ENCODE measurements at places on chromosomes 4 and X.

DNA sequence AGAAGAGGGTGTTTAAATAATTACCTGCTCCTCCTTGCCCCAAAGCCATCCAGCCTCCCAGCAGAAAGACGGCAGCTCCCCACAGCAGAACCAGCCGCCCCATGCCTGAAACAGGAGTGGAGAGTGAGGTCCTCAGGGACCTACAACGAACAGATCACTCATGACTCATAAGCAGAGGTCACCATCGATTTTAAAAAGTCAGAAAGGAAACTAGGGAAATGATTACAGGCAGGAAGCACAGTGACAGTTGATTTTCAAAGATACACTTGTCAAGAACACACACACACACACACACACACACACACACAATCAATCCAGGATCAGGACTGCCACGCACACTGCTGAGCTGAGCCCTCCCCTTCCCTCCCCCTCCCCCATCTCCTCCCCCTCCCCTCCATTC, at the start of gene CRLF2:
CRLF2 (minus strand) TSS at position 118 of the 400 bp plus-strand sequence; CDS start at position 103, 15 bp downstream.
- DNase-seq: no peak

GRCh38 chr4:98092833-98093439, 50.3 kb downstream of the STPG2 start:
- no peak for DNase-seq

- DNase-seq: no peak
Observed at GRCh38 chr4:112029771-112030171, 115.5 kb upstream of the FAM241A start.

DNA sequence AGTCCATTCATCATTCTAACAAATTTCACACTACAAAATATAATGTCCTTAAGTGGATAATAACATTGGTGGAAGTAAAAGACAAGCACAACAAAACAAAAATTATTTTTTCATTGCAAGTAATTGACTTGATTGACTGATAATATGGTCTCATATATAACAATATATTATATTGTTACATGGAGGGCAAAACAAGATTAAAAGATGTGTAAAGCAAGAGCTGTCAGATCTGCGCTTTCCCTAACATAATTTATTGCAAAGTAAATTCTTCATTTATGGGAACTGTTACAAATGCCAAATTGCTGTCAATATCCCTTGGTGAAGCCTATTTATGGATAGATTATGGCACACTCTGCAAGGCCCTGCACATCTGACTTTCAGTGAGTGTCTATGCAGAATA, 233.6 kb downstream of the PCDH7 start:
- DNase-seq: no peak

- DNase-seq: no peak
Observed at GRCh38 chr4:108512615-108513505, 107.5 kb upstream of the RPL34 start.

DNA sequence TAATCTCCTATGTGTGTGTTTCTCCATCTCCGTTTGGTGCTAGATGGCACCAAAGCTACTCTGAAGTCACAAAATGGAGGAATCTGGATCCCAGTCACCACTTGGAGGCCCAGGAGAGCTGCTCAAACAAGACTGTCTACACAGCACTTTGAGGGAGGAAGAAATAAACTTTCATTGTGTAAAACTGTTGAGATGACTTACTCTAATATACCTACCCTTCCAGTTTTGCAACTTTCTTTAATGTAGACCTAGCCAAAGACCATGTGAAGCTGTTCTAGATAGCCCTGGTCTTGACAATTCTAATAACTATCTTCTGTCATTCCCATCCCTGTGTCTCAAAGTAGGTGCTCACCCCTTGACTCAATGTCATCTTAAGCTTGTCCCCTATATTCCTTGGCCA, 52.8 kb upstream of the TAB3 start:
- DNase-seq: no peak

DNA sequence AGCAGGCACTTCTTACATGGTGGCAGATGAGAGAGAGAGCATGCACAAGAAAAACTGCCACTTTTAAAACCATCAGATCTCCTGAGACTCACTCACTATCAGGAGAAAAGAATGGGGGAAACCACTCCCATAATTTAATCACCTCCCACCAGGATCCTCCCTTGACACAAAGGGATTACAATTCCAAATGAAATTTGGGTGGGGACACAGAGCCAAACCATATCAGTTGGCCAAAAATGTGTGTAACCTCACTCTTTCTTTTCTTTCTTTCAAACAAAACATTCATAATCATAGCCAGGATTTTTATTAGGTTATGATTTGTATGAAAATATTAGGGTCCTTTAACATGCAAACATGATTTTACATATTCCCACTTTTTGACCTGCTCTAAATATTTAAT, 222.1 kb downstream of the PCDH18 start:
- no peak for DNase-seq

DNA sequence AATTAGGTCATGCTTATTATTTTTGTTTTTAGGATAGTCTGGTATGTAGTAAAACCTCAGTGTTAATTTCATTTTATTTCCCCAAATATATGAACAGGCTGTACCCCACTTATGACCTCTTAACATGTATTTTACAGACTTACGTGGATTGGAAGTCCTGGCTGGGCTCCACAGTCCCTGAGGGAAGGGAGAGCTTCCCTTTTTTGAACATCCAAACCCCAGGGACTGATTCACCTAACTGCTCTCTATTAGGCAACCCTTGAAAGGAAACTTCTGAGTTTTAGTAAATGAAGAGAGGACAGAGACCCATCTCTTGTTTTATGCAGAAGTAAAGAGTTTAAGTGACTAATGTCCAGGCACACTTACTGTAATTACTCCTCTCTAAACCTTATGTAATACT, 233.1 kb upstream of the SPRY1 start:
- DNase-seq: no peak

DNA sequence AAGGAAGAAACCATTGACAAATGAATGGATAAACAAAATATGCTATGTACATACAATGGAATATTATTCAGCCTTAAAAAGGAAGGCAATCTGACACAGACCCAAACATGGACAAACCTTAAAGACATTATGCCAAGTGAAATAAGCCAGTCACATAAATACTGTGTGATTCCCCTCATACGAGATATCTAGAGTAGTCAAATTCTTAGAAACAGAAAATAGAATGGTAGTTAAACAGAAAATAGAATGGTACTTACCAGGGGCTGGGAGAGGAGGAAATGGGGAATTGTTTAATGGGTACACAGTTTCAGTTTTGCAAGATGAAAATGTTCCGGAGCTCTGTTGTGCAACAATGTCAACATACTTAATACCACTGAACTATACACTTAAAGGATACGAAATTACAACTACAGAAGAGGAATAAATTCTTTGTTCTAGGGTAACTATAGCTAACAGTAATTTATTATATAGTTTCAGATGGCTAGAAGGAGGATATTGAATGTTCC, 47.8 kb upstream of the DUSP21 start:
- no peak for DNase-seq

GRCh38 chrX:16063921-16064320, 59.4 kb upstream of the GRPR start:
- no peak for DNase-seq

DNA sequence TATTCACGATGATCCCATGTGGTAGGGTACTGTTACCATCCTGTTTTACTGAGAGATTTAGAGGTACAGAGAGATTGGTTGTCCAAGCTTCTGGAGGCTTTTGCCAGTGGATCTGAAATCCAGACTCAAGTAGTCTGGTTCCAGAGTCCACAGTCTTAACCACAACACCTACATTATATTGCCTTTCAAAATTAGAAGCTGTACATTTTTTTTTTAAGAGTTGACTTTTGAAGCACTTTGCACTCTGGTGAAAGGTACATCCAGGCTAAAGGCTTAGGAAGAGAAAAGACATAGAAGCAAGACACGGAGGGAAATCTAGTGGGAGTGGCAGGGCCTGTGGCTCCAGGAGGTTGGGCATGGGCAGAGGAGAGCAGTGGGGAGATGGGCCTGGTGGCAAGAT, 122.1 kb downstream of the AFF1 start:
- DNase-seq: no peak

DNA sequence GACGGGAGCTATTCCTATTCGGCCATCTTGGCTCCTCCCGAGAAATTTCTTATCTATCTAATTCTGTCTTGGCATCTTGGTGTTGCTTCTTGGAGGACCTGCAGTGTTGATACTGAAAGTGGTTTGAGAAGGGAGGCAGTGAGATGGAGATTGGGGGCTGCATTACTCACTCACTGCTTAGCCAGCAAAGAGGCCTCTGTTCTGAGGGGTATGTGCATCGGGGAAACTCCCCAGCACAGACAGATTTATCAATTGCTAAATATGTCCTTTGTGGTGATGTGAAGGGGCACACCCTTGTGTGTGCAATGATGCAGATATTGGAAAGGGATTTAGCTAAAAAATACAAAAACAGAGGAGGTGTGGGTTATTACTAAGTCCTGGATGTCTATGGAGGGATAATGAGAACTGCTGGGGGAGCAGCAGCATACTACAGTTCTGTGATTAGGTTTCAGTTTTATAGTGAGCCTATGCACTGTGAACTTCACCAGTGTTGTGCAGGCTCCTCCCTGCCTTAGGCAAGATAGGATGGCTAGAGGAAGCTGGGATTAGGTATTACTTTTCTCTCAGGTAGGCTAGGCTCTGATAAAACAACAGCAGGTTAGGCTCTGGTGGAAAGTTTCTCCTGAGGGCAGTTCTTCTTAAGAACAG, 279.0 kb downstream of the HS3ST1 start:
- DNase-seq: no peak

GRCh38 chr4:159357350-159357749, 254.5 kb downstream of the RAPGEF2 start:
- no peak for DNase-seq

DNA sequence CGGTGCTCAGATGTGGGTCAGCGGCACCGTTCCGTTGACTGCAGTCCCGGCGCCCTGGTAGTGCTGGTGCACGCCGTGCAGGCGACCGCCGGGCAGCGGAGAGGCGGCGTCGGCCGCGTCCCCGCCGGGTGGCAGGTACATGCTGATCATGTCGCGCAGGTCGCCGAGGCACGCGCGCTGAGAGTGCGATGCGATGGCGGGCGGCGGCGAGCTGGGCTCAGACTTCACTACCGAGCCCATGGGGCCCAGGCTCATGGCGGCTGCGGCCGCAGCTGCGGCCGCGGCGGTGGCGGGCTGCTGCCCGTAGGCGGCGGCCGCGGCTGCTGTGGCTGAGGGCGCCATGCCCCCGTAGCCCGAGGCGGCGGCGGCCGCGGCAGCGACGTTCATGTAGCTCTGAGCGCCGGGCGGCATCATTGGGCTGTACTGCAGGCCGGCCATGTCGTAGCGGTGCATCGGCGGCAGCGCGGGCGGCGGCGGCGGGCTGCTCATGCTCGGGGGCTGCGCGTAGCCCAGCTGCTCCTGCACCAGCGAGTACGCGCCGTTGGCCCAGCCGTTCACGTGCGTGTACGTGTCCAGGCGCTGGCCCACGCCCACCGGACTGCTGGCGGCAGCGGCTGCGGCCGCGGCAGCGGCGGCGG, 1.0 kb downstream of the SOX3 start:
- DNase-seq: no peak

DNA sequence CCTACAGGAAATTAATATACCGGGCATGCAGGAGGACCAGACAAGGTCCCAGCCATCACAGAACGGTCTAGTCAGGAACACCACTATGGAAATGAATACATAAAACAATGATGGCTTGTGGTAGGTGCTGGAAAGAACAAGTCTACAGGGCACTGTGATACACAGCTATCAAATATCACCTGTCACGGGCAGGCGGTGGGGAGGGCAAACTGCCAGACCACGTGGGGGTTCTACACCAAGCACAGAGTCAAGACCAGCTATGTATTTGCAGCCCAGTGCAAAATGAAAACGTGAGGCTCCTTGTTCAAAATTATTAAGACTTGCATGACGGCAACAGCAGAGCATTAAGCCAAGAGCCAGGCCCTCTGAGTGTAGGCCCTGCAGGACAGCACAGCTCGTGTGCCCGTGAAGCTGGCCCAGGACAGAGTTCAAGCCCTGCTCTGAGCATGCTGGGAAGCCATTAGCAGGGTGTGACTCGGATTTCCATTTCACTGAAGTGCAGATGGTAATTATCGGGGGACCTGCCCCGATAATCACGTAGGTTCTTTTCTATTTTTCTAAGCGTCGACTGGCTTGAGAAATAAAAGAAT, 83.6 kb downstream of the JAKMIP1 start:
- no peak for DNase-seq

DNA sequence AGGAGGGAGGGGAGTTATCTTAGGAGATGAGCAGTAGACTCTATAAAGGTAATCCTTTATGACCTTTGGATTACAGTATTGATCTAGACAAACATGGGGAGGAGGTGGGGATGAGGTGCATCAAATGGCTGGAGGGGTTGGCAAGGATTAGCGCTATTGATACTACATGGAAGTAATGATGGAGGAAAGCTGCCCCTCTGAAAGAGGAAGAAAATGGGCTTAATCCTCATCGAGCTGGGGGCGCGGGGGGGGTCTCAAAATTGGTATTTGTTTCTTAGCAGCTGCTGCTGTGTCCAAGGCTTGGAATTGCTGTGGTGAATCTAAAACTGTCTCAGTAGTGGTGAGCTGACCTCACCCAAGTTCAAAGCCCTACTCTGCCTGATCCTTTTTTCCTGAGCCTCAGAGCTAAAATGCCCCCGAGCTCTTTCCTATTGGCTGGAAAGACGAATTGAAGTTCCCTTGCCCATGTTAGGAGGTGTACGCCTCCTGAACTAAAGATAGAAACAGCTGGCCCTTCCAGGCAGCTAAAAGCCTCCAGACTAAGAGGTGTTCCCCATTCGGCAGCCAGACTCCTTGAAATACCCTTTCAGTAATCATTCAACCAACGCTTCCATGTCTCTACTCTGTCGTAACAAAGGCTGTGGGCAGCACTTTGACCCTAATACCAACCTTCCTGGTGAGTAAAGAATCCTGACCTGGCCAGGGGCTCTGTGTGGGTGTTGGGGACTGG, at the start of gene ITGB1BP2:
ITGB1BP2 (plus strand) TSS at position 556 of the 730 bp plus-strand sequence; CDS start at position 613, 57 bp downstream.
- DNase-seq: no peak

GRCh38 chr4:22897520-22898108, 204.9 kb downstream of the GBA3 start:
- DNase-seq: no peak

- no peak for DNase-seq
Observed at GRCh38 chrX:41781500-41781899, 57.5 kb downstream of the GPR82 start.

- DNase-seq: no peak
Observed at GRCh38 chrX:2220829-2221567, 279.8 kb downstream of the DHRSX start.

GRCh38 chr4:18815081-18815778, 793.7 kb upstream of the LCORL start:
- no peak for DNase-seq

- no peak for DNase-seq
Observed at GRCh38 chr4:2183394-2183793, 58.5 kb downstream of the HAUS3 start.

GRCh38 chr4:117387072-117387471, 301.7 kb upstream of the TRAM1L1 start:
- no peak for DNase-seq

DNA sequence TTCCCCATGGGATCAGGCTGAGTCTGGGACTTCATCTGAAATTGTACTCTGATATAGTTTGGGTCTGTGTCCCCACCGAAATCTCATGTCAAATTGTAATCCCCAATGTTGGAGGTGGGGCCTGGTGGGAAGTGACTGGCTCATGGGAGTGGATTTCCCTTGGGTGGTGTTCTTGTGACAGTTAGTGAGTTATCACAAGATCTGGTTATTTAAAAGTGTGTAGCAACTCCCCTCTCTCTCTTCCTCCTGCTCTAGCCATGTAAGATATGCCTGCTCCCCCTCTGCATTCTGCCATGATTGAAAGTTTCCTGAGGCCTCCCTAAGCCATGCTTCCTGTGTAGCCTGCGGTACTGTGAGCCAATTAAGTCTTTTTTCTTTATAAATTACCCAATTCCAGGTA, 61.0 kb downstream of the RASGEF1B start:
- no peak for DNase-seq

GRCh38 chr4:14446311-14446710, 556.0 kb upstream of the CPEB2 start:
- DNase-seq: no peak

- no peak for DNase-seq
Observed at GRCh38 chrX:47194194-47194787, 662 bp downstream of the UBA1 start.
